Left lung (tissue), 14 donors: ENCODE measurements at places on chromosomes 2 and 18. TPM values are rescaled to one million over a fixed set of nuclear protein-coding genes. Genes with fewer than 3 reads are reported as not detected.
A peak's percentile ranks its signal among the peaks of the same experiment; 100 is the strongest.

The DNER gene
- 0.06 TPM for total RNA-seq

The ALPG gene
- not detected for total RNA-seq

The CHN1 gene
- total RNA-seq, result 38.9 TPM

The MREG gene
- 17.1 TPM for total RNA-seq

DNA sequence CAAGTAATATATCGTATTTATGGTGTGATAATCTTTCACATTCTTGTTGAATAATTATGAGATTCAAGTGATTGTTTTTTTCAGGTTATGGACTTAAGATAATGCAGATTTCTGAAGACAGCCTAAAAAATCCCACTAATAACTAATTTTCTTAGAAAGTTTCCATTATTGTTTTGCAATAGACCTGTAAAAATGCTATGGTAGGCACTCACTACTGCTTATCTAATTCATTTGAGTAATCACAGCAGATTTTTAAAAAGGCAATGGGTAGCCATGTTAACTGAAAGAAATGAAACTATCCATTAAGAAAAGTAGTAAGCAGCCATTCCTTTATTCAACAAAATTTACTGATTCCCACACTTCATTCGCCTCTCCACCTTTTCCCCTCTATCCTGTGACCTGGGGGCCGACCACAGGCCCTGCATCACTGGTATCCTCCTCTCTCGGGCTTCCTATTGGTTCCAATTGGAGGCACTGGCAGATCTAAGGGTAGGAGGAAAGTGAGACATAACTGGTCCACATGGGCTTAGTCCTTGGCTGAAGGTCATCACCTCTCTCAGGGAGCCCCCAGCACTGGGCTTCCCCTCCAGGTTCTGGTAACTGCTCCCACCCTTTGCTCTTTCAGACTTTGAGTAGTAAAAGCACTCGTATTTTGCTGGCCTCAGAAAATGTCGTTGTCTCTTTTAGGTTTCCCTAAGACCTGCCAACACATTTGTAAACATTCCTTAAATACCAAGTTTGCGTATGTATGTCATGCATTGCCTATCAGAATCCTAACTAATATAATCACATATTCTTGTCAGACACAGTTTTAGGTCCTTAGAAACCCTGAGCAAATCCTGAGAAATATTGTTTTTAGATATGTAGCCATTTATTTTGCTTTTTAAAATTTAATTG lies 18.5 kb downstream of the RBMS1 start:
- DNase-seq, result no peak

GRCh38 chr18:77103187-77103850 lies 29.3 kb downstream of the MBP start:
- DNase-seq, result no peak

DNA sequence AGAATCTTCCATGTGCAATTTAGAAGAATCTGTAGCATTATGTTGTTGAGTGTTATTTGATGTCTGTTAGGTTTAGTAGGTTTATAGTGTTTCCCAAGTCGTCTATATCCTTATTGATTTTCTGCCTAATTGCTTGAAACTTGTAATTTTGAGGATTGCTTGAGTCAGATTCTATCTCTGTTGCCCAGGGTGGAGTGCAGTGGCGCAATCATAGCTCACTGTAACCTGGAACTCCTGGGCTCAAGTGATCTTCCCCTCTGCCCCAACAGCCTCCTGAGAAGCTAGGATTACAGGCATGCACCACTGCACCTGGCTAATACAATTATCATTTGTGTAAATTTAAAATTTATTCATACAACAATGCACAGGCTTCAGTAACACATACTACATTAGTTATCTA lies 3.1 kb upstream of the TCF23 start:
- no peak for DNase-seq

DNA sequence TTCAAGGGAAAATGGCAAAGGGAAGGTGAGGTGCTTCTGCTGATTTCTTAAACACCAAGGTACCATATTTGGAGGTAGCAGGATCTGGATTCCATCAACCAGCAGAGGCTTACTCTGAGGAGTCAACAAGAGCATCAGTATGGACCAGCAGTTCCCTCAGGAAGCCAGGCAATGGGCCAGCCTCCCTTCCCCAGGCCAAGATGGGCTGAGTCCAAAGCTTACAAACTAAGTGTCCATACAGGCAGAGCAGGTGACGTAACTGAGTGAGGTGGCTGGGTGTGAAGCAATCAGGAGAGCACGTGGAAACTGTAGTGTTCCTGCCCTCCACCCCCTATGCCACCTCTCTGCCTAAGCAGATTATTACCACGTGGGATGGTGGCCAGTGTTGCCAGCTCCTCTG lies 134.2 kb upstream of the HNRNPA3 start:
- no peak for DNase-seq

GRCh38 chr2:218717262-218717661 lies 6.6 kb downstream of the TTLL4 start:
- DNase-seq, result no peak

DNA sequence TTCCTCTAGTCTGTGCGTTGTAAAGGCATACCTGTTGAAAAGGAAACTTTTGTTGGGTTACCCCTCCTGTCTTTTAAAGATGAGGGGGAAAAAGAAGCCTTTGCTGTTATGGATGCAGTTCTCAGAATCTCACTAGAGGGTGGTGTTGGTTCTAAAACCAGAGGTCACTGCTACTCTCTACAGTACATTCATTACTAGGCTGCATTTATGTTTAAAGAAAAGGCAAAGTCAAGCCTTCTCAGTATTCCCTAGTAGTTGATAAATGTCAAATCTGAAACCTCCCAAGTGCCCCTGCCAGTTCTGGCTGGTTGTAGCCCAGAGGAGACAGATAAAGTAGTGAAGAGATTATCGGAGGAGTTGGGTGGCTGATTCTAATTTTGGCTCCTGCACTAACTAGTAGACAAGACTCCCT lies 1.4 kb upstream of the PLCL1 start:
- peak; percentile 46 for DNase-seq

- DNase-seq, result no peak
Measured at GRCh38 chr18:12855916-12856315, 28.1 kb downstream of the PTPN2 start.
